ENCODE measurements at places on chromosomes 16 and 17. TPM values are rescaled to one million over a fixed set of nuclear protein-coding genes. Genes with fewer than 3 reads are reported as not detected.

The RGS9 gene
- total RNA-seq = 5.1 TPM

The CASKIN2 gene
- 11.8 TPM for total RNA-seq

The SEPTIN12 gene
- total RNA-seq = not detected

- no peak for DNase-seq
These were observed 102.8 kb downstream of the GSG1L start for GRCh38 chr16:27960619-27961295.

The GHDC gene
- 24.3 TPM for total RNA-seq

- DNase-seq = peak; percentile 90
These were observed 481 bp downstream of the MYO19 start for GRCh38 chr17:36533935-36534839.

GRCh38 chr16:14560523-14560922 is 69.5 kb downstream of the PARN start:
- DNase-seq = no peak

DNA sequence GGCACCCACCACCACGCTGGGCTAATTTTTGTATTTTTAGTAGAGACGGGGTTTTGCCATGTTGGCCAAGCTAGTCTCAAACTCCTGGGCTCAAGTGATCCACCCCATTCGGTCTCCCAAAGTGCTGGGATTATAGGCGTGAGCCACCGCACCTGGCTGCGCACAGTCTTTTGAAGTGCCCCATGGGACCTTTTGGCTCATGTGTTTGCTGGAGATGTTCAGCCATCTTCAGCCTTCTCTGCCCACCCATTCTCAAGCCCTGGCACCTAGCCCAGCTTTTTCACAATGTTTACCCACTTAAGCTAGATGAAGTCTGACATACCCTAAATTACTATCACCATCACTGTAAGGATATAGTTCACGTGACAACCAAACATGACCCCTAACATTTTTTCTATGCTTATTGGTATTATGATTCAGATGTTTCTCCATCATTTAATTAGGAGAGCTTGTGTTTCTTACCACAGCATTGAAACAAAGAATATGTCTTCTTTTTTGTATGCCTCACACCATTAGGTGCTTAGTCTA is 32.3 kb downstream of the PECAM1 start:
- no peak for DNase-seq

GRCh38 chr17:57935833-57936807 is 19.1 kb downstream of the CUEDC1 start:
- DNase-seq = peak; percentile 51

DNA sequence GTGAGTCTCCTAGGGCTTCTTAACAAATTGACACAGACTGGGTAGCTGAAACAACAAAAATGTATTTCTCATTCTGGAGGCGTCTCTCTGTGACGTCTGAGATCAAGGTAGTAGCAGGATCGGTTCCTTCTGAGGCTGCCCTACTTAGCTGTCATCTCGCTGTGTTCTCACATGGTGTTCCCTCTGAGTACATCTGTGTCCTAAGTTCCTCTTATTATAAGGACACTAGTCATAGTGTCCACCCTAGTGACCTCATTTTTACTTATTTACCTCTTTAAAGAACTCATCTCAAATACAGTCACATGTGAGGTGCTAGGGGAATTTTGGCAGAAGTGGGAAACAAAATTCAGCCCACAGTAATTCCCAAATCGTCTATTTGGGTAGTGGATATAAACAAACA is 529.1 kb downstream of the NPIPA7 start:
- no peak for DNase-seq

The NOTUM gene
- 2.0 TPM for total RNA-seq

DNA sequence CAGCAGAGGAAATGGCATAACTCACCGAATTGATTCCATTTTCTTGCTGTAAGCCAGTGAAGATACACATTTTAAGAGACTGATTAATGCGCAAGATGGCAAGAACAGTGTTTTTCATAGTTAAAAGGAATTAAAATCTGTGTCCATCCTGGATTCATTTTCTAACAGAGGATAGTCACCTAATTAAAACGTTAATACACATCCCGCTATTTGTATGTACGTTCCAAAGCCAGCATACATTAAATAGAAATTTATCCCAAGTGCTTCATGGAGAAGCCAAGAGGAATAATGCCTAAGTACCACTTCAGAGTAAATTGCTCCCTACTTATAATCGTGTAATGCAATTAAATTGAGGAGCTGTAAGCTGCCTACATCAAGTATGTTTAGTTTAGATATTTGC is 49.9 kb downstream of the RBFOX1 start:
- no peak for DNase-seq

GRCh38 chr17:17050346-17051345 is 8.4 kb downstream of the MPRIP start:
- DNase-seq = peak; percentile 55

GRCh38 chr17:19510903-19511302 is 22.8 kb upstream of the SLC47A1 start:
- DNase-seq = no peak

The DPEP3 gene
- total RNA-seq = 0.03 TPM

GRCh38 chr16:66576296-66576695 is 3.0 kb upstream of the CMTM2 start:
- no peak for DNase-seq

DNA sequence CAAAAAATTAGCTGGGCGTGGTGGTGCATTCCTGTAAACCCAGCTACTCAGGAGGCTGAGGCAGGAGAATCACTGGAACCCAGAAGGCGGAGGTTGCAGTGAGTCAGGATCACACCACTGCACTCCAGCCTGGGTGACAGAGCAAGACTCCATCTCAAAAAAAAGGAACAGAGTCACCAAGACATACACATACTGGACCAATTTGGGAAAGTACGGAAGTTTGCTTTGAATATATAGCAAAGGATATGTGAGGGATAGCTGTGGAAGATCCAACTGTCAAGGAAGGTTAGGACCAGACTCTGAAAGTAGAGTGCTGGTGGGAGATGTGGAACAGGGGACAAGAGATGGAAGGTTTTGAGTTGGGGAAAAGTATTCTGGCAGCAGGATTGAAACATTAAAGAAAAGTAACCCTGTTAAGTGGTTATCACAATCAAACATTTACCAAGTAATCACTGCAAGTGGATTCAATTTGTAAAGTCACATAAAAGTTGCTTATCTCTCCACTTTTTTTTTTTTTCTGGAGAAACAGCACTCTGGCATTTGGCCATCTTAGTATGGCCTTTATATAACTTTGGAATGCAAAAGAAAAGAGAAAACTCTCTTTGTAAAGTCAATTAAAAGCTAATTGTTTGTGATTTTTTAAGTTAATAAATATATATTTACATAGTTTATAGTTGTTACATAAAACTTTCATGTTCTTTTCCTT is 259.4 kb upstream of the TBX2 start:
- DNase-seq = no peak

The EPX gene
- total RNA-seq = not detected

The MYO18A gene
- total RNA-seq = 16.6 TPM

- peak; percentile 35 for DNase-seq
These were observed 36.0 kb upstream of the MLKL start for GRCh38 chr16:74736531-74737157.

- no peak for DNase-seq
These were observed 6.4 kb upstream of the LGALS9 start for GRCh38 chr17:27624539-27624938.

- no peak for DNase-seq
These were observed 660.5 kb downstream of the KCNJ2 start for GRCh38 chr17:70829876-70830275.

The MT1A gene
- not detected for total RNA-seq

The ASPHD1 gene
- 24.6 TPM for total RNA-seq

DNA sequence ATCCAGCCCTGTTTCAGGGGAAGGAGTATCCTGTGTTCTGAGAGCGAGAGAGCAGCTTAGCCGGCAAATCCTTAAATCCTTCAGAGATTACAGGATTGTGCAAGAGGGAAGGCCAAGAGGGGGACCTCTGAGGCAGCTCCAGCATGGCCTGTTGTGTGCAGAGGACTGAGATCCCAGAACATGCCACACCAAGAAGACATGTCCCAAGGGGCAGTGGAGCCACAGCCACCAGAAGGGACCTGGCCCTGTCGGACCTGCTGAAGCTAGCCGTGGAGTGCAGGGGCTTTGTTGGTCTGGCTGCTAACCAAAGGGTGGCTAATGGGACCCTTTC is 1.6 kb upstream of the MRC2 start:
- peak; percentile 41 for DNase-seq

- DNase-seq = no peak
These were observed 3.8 kb downstream of the TTYH2 start for GRCh38 chr17:74217037-74217730.
